ENCODE measurements at places on chromosomes 3 and 15.

GRCh38 chr15:52097180-52097579, 15.4 kb downstream of the BCL2L10 start:
- DNase-seq, result no peak

GRCh38 chr3:167700926-167701325, 33.8 kb downstream of the PDCD10 start:
- DNase-seq, result no peak

GRCh38 chr15:74982183-74982582, 13.2 kb upstream of the SCAMP5 start:
- no peak for DNase-seq

DNA sequence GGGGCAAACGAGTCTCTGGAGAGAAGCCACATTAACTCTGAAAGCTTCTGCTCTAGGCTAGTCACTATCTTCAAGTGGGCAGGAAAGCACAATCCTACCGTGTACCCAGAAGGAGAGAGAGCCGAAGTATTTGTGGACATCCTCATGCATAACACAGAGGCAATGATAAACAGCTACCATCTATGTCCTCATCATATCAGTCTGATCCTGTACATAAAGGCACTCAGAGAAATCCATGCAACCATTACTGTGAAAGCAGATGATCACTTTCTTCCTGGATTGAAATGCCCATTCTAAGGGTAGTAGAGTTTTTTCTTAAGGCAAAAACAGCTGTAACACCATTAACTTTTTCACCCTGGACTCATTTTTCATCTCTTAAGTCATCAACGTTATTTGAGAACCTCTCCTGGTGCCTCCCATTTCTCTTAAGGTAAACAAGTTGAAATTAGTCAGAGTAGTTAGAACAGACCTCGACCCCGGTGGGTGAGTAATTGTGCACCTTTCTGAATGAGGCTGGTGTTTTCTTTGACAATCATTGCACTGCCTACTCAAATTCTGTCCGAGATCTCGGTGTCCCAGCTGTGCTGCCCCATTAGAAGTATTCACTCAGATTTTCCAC, 327.4 kb downstream of the SHQ1 start:
- no peak for DNase-seq

DNA sequence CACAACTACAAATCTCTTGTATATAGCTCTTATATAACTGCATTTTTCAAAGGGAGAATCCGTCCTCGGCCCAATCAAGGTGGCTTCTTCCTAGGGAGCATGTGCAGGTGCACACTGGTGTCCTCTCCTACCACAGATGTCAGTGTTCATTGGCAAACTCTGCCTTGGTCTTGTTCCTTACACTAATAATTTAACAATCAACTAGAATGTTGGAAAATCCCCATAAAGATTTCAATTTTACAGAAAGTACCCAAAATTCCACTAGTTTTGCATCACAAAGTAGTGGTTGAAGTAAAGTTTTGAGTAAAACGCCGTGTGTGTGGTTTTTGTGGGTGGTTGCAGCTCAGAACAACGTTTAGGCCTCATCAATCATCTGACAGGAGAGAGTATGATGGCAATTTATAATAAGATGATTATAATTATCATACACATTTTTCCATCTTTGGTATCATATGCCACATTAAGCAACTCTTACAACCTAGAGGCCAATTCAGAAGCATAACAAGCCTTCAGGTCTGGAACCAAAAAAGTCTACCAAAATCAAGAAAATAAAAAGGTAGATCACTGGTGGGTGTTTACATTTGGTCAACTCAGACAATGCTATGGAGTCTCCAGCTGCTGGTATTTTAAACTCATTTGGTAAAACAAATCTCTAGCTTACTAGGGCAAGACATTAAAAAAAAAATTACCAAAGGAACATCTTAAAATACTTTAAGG, 128.9 kb upstream of the BHLHE40 start:
- DNase-seq, result no peak

- no peak for DNase-seq
Observed at GRCh38 chr3:43531835-43532234, 90.0 kb downstream of the ANO10 start.

DNA sequence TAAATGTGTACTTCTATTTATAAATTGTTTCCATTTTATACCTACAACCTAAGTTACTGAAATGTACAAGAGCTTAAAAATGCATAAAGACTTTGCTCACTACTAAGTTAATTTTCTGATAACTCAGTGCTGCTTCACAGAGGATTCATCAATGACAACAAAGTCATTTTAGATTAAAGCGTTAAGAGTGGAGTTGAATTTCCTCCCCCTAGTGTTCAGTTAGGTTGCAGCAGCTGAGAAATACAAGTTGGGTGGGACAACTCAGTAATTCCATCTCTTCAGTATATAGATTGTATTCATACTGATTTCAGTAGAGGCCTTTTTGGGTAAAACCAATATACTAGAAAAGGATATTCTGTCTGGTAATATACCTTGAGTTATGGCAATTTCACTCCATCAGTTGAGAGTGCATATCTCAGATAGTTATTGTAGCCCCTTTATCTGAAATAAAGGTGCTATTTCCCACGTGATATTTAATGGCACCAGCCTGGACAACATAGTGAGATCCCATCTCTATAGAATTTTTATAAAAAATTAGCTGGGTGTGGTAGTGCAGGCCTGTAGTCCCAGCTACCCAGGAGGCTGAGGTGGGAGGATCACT, 6.9 kb upstream of the RPL35A start:
- no peak for DNase-seq

GRCh38 chr3:161905520-161906132, 409.0 kb downstream of the OTOL1 start:
- no peak for DNase-seq

- DNase-seq, result no peak
Observed at GRCh38 chr3:2978977-2979732, 131.0 kb downstream of the IL5RA start.

DNA sequence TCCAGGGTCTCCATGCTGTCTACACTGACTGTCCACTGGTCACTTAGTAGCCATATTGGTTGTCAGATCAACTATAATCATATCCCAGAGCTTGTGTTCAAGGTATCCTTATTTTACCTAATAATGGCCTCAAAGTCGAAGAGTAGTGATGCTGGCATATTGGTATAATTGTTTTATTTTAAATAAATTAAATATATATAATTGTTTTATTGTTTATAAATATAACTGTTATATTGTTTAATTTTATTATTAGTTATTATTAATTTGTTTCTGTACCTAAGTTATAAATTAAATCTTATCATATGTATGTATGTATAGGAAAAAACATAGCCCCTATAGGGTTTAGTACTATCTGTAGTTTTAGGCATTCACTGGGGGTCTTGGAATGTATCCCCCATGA, 205.0 kb downstream of the FOXP1 start:
- no peak for DNase-seq
